ENCODE measurements at places on chromosomes 2 and 18. TPM values are rescaled to one million over a fixed set of nuclear protein-coding genes. Genes with fewer than 3 reads are reported as not detected.

Gene GREB1L
- total RNA-seq: not detected

Gene CCDC74B
- total RNA-seq: not detected

GRCh38 chr2:201172279-201172678 is 10.7 kb upstream of the CASP10 start:
- no peak overlapping the region for H3K27ac ChIP-seq
- no peaks in the 10 kb centered on the region for H3K4me1 ChIP-seq
- no peaks in the 10 kb centered on the region for H3K27me3 ChIP-seq
- no peak overlapping the region for H3K4me3 ChIP-seq
- H3K36me3 ChIP-seq: peaks cover 4% of the 10 kb centered on the region

GRCh38 chr2:176126929-176127773 is 2.4 kb upstream of the HOXD8 start:
- no peak overlapping the region for H3K4me3 ChIP-seq
- peaks cover 40% of the 10 kb centered on the region for H3K4me1 ChIP-seq
- H3K36me3 ChIP-seq: no peaks in the 10 kb centered on the region
- peaks cover 54% of the 10 kb centered on the region for H3K27me3 ChIP-seq
- H3K27ac ChIP-seq: no peak overlapping the region
- DNase-seq: peak; percentile 67
